ENCODE measurements at places on chromosomes 2 and 18. TPM values are rescaled to one million over a fixed set of nuclear protein-coding genes. Genes with fewer than 3 reads are reported as not detected.

C2orf78 gene
- total RNA-seq, result not detected

PUM2 gene
- total RNA-seq, result 120 TPM

PIEZO2 gene
- total RNA-seq, result not detected

SGPP2 gene
- 17.0 TPM for total RNA-seq

IL36RN gene
- total RNA-seq, result not detected

COL6A3 gene
- total RNA-seq, result 30.7 TPM

GAL3ST2 gene
- total RNA-seq, result 0.35 TPM

UNC80 gene
- not detected for total RNA-seq

HAAO gene
- total RNA-seq, result 0.99 TPM

FKBP1B gene
- total RNA-seq, result 1.8 TPM
